ENCODE measurements at places on chromosomes 12 and 14.

- DNase-seq, result no peak
Observed at GRCh38 chr12:12226187-12226586, 40.7 kb downstream of the LRP6 start.

GRCh38 chr14:35385042-35385839, 19.3 kb downstream of the NFKBIA start:
- no peak for DNase-seq

DNA sequence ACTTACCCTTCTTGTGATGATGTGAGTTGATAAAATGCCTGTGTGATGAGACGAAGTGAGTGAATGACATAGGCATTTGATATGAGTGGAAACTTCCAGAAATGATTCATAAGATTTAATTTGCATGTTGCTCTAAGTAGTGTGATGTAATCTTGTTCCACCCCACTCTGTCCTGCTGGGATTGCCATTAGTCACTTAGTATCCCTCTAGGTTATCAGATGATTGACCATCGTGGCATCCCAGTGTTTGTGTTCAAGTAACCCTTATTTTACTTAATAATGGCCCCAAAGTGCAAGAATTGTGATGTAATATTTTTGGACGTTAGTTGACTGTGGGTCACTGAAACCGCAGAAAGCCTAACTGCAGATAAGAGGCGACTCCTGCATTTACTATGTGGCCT, 214.4 kb upstream of the DIO2 start:
- no peak for DNase-seq

DNA sequence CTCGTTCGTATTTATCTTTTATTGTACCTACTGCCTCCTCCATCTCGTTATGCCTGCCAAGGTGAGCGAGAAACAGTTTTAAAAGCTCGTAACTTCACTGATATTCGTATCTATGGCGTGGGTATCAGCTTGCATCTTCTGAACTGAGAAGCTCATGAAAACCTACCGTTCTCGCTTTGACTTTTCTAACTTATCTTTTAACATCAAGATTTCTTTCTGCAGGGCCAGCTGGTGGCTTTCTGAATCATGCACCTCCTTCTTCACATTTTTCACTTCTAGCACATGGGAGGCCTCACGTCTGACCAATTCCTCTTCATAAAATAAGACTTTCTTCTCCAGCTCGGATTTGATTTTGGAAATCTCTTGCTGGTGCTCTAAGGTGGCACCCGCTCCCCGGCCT, 45.8 kb downstream of the AMN start:
- no peak for DNase-seq

DNA sequence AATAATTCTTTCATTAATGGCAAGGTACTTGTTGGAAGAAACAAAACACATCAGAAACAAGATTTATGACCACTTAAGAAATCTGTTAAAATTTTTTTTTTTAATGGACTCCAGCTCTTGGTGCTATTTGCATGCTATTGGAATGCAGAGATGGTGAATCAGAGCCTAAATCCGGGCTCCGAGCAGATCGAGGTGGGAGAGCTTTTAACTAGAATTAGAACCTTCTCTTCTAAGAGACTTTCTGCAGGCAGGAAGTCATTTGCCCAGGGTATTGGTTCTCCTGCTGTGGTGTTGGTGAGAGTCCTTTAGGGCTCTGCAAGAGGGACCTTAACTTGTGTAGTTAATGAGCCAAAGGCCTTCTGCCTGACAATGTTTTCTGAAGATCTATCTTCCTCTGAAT, 419.4 kb downstream of the SNAPC1 start:
- DNase-seq, result no peak

- no peak for DNase-seq
Observed at GRCh38 chr12:96902076-96902475, 5.0 kb upstream of the NEDD1 start.

DNA sequence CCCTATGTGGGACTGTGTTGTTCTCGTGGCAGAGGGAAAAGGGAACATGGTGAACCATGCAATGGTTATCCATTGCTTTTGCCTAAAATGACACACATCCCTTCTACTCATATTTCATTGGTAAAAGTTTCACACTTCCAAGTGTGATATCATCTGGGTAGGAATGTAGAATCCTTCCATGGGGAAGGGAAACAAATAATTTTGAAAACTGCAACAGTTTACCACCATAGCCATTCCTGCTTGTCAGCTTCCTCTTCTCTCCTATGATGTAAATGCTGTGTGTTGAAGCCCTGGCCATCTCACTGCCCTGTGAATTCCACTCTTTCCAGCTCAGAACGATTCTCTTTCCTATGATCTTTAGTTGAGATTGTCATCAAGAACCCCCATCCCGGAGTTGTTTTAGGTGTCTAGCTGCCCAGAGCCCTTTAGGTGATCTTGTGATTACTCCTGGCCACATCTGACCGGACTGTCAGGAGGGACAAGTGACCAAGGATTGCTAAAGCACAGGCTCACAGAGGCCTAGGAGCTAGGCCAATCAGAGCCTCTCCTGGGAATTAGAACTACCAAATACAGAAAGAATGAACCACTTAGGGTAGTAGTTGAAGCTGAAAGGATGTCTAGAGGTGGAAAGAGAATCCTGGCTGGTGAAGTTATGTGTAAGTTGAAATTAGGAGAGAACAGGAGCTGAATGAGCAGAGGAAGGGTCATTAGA, 84.6 kb downstream of the VCPKMT start:
- no peak for DNase-seq

- no peak for DNase-seq
Observed at GRCh38 chr12:127619869-127620734, 646.9 kb upstream of the TMEM132C start.

DNA sequence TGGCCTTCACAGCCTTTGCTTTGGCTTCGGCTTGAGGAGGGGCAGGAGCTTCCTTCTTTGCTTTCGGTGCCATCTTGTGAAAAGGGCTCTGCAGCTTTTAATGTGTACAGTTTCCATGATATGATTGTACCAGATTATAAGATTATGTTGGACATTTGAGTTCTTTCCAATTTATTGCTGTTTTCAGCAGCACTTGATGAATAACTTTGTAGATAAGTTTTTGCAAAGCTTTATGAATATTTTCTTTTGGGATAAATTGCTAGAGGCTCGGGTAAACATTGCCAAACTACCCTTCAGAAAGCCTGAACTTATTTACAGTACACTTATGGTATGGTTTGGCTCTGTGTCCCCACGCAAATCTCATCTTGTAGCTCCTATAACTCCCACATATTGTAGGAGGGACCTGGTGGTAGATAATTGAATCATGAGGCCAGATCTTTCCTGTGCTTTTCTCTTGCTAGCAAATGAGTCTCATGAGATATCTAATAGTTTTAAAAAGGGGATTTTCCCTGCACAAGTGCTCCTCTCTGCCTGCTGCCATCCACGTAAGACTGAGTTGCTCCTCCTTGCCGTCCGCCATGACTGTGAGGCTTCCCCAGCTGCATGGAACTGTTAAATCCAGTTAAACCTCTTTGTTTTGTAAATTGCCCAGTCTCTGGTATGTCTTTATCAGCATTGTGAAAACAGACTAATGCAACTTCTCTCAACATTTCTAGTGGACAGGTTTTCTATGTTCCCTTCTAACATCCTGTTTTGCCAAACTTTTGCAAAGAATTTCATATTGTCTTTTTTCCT, 70.4 kb downstream of the RCOR1 start:
- no peak for DNase-seq

- no peak for DNase-seq
Observed at GRCh38 chr14:66365388-66365787, 120.8 kb upstream of the CCDC196 start.

- no peak for DNase-seq
Observed at GRCh38 chr14:63243646-63244045, 39.4 kb downstream of the RHOJ start.

DNA sequence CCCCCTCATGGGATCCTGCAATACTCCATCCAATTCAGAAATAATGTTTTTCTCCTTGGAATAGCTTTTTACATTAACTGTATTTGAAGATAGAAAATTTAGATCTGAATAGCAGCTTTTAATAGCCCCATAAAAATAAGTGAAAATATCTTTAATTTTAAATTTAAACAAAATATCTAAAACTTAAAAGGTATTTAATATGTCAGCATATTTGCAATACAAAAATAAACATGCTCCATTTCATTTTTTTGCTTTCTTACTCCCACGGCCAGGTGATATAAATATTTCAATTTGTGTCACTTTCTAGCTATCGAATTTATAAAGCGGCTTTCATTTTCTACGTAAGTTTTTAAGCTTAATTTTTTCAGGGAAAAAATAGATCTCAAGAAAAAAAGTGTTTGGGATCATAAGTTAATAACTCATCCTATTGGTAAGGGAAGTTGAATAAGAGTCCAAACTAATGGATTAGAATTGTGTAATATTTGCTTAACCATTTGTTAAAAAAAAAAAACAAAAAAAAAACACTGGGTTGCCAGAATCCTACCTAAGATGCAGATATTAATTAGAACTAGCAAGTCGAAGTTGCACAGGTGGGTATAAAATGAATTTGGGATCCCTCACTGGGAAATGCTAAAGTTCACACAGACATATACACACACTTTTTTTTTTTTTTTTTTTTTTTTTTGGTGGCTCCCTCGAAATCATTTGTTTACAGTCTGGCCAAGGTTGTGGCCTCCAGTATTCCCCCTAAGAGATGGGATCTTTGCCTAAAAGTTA, 47.6 kb downstream of the PPP2R5C start:
- DNase-seq, result no peak

DNA sequence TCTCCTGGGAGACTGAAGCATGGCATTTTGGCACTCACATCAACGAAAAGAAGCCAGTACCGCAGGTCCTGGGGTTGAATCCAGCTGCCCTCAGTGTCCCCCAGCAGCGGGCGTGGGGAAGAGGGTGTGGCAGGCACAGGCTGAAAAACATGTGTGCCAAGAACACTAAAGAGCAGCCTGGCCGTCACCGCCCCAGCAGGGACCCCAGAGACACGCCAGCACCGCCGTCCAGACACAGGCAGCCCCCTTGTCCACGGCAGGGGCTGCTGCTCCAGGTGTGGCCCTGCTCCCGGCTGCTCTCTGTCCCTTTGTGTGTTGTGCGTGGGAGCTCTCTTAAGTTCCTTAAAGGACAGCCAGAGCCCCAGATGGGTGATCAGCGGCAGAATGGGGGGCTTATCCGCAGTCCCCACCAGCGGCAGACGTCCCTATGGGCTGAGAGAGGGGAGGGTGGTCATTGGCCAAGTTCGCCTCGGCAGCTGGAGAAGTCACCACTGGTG, 556 bp downstream of the PHETA1 start:
- DNase-seq, result no peak

- no peak for DNase-seq
Observed at GRCh38 chr12:115957686-115958290, 319.7 kb downstream of the MED13L start.

- no peak for DNase-seq
Observed at GRCh38 chr12:88889326-88890110, 309.2 kb upstream of the KITLG start.

DNA sequence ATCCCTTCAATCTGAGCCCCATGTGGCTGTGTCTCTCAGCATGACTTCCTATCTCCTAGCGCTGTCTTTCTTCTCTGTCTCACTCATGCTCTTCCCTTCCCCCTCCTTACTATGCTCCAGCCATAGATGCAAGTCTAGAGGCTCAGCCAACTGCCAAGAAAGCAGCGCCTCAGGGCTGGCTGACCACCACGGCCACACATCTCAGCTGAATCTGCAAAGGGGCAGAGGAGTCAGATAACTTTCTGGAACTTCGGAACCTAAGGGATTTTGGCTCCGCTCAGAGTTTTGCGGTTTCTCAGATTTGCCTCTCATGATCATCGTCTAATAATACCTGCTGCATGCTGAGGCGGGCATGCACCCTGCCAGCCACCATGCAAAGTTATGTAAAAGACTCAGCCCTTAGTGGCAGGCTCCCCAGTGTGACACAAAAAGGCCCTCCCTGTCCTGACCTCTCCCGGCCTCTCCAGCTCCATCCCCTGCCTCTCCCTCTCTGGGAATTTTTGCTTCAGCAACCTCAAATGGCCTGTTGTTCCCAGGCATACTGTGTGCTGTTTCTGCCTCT, 5.0 kb upstream of the FGF6 start:
- no peak for DNase-seq

GRCh38 chr12:121218588-121219352, 8.8 kb downstream of the P2RX4 start:
- no peak for DNase-seq

DNA sequence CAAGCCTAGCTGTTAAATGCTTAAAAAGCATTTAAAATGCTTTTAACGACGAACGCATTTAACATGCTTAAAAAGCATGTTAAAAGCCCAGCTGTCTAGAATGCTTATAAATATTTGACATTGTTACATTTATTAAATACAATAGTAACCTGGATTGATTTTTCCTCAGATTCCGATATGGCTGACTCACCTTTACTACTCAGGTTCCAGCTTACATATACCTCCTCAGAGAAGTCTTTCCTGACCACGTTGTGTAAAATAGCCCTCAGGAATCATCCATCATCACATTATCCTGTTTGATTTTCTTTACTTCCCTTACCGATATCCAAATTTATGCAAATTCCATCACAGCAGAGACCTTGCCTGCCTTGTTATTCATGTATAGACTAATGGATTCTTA, 51.4 kb downstream of the SLC41A2 start:
- DNase-seq, result no peak

- DNase-seq, result no peak
Observed at GRCh38 chr12:38157274-38157932, 159.2 kb upstream of the ALG10B start.

DNA sequence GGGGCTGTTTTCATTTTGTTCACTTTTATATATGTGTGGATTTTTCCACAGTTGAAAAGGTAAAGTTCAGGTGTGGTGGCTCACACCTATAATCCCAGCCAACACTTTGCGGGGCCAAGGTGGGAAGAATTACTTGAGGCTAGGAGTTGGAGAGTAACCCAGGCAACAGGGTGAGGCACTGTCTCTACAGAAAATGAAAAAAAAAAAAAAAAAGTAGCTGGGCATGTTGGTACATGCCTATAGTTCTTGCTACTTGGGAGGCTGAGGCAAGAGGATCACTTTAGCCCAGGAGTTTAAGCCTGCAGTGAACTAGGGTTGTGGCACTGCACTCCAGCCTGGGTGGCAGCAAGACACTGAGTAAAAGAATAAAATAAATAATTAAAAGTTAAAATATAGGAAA, 326.5 kb downstream of the NAV3 start:
- DNase-seq, result no peak

GRCh38 chr14:46325777-46326176, 325.8 kb downstream of the RPL10L start:
- DNase-seq, result no peak

- DNase-seq, result no peak
Observed at GRCh38 chr12:64160021-64160710, 61.9 kb downstream of the KICS2 start.

Data from stimulated activated CD4-positive, alpha-beta T cell treated with anti-CD3 and anti-CD28 coated beads, Interleukin-12 subunit alpha, Interleukin-12 subunit beta, amount 100 ng/mL, for 48 hours (primary cell).